Stimulated activated CD4-positive, alpha-beta T cell treated with anti-CD3 and anti-CD28 coated beads, TNF-alpha, amount 100 ng/mL, for 1 hour (primary cell): ENCODE measurements at places on chromosomes 7 and 10.

DNA sequence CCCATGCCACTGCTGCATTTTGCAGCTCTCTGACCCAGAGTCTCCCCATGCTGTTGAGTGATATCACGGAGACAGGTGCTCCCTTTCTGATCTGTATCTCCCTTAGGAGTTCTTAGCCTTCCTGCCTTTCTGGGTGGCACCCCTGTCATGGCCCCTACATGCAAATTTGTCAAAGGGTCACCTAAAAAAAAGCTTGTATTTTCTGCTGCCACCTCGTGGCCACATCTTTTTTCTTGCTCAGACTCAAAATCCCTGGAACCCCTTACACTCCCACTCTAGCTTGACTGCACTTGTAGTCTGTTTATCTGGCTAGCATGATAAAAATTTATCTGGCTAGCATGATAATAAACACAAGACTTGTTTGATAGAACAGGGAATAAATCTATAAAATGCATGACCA, 809.1 kb downstream of the SORCS1 start:
- no peak for DNase-seq

GRCh38 chr7:98994046-98994944, 116.0 kb downstream of the TRRAP start:
- DNase-seq = no peak

DNA sequence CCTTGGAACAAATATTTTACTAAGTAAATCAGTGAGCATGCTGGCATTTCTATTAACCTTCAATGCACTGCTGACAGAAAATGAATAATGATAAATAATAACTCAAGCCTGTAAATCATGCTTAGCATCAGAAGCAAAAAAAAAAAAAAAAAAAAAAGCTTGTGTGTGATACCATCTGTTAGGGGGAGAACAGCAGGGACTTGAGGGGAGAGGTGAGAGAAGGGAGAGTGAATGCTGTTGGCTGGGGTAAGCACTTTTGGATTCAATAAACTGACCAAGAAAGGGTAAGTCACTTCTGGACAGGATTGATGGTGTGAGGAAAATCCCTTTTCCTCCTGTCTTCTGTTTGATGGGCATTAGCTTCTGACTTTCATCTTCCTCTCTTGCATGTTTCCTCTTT, 996.4 kb downstream of the KCNMA1 start:
- DNase-seq = no peak

DNA sequence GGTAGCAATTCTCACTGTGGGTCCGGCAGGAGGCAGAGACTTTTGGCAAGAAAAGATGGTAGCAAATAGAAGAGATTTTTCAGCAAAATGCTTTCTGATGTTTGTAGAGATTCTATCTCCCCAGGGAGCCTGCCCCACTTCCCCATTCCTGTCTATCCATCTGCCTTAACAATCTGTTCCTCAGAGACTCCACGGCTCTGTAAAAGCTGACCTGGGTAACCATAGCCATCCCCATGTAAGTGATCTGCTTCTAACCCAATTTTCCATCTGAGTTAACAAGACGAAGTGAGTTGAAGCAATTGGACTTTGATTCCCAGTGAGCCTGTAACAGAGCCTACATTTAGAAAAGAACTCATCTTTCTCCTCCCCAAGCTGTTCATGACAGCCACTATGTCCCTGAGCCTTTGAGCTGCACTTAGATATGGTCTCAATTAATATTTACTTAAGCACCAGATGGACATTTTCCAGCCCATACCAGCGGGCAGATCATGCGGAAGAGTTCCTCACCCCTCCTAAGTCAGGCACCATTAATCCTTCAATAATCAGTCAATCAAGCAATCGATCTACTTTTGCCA, 896.1 kb downstream of the CCSER2 start:
- DNase-seq = no peak

- no peak for DNase-seq
These were observed 531.0 kb upstream of the COBL start for GRCh38 chr7:51847461-51848134.

- no peak for DNase-seq
These were observed 267.8 kb downstream of the BICC1 start for GRCh38 chr10:58780476-58780875.

DNA sequence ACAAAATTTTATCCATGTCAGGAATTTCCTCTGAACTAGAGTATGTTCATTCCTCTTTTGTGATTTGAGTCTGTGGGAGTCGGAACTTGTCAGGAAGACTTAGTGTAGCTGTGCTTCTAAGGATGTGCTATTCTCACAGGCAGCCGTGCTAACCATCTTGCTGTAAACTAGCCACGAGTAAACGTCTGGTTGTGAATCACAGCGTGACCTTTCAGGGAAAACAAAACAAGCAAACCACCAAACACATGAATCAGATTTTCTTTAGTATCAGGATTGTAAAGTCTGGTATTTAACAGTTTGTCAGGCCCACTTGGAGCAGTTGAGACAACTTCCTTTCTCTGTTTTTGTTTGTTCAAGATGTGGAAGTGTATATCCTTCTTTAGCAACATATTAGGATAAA, 32.0 kb downstream of the AUTS2 start:
- DNase-seq = no peak

- DNase-seq = no peak
These were observed 416.4 kb upstream of the FOXK1 start for GRCh38 chr7:4265676-4266075.

- no peak for DNase-seq
These were observed 45.0 kb downstream of the AFAP1L2 start for GRCh38 chr10:114359041-114359952.

GRCh38 chr7:129295015-129295423, 70.2 kb downstream of the AHCYL2 start:
- no peak for DNase-seq

- no peak for DNase-seq
These were observed 19.3 kb upstream of the ING3 start for GRCh38 chr7:120931243-120931642.

GRCh38 chr10:72261784-72262404, 11.8 kb upstream of the DDIT4 start:
- no peak for DNase-seq

DNA sequence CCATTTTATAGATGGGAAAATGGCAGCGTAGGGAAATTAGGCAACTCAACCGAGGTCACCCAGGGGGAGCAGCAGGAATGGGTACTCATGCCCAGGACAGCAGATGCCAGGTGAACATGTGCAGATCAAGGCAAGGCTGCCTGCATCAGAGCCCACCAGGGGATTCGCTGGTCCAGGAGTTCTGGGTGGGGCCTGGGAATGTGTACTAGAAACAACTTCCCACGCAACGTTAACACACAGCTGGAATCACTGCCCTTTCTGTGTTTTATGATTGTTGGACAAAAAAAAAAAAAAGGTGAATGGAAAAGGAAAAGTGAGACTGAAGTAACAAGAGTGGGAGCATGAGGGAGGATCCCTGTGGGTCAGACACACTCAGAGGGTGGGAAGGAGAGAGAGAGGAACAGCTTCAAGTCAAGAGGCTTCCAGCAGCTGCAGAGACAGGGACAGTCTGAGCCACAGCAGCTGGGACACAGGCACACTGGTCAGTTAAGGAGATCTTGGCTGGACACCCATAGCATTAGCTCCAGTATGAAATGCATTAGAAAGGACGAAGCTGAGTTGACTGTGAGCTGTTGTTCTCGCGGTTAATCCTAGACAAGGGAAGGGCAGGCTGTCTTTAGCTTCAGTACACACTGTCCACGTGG, 187.9 kb upstream of the INHBA start:
- DNase-seq = no peak

- no peak for DNase-seq
These were observed 57.9 kb upstream of the INSYN2A start for GRCh38 chr10:127254276-127254675.

- no peak for DNase-seq
These were observed 291.2 kb upstream of the AOAH start for GRCh38 chr7:37015353-37016034.

DNA sequence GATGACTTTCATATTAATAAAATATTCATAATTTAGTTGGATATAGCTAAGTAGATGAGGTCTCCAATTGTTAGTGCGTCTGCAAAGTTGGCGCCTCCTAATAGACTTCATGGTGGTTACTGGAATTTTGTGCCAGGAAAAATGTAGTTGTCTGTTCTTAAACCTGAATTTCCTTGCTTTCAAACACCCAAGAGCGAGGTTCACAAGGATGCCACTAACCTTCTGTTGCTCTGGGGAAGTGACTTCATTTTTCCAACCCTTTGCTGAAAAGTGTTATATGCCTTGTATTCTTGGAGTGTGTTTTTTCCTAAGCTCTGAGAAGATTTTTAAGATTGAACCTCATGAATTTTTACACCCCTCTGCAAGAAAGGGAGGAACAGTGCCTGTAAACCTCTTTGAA, 98.9 kb upstream of the GLCCI1 start:
- DNase-seq = no peak

GRCh38 chr7:23093546-23093945, 12.0 kb upstream of the KLHL7 start:
- no peak for DNase-seq

DNA sequence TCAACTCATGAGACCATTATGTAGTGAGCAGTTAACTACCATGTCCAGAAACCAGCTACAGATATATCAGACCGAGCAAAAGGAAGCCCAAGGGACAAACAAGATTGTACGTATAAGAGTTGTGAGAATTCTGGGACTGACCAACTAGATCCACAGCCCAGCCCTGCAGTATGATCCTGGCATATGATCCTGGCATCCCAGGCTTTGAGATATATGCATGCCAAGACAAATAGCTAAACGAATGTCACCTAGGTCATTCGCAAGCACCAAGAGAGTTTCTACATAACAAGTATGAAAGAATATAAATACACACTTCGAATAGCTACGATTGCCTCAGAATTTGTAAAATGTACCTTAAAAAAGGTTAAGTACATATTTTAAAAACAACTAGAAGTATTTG, 56.4 kb upstream of the PMPCB start:
- no peak for DNase-seq

DNA sequence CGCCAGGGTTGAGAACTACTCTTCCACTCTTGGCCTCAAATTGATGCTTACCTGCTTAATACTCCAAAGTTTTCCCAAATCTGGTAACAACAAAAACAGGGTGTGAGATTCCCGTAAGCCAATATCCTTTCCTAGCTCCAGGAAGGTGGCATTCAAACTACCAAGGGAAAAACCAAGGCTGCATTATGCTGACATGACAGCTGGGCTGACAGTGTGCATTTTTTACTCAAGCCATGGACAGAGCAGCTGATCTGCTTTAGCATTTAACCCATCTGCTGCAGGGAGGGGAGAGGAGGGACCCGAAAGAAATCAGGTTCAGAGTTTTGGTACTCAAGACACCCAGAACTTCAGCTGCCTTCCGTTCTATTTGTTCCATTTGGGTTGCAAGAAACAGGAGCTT, 49.8 kb upstream of the RAPGEF5 start:
- no peak for DNase-seq

GRCh38 chr7:4103352-4104091, 578.6 kb upstream of the FOXK1 start:
- DNase-seq = no peak

- DNase-seq = no peak
These were observed 37.1 kb downstream of the MAD1L1 start for GRCh38 chr7:2195400-2196246.

DNA sequence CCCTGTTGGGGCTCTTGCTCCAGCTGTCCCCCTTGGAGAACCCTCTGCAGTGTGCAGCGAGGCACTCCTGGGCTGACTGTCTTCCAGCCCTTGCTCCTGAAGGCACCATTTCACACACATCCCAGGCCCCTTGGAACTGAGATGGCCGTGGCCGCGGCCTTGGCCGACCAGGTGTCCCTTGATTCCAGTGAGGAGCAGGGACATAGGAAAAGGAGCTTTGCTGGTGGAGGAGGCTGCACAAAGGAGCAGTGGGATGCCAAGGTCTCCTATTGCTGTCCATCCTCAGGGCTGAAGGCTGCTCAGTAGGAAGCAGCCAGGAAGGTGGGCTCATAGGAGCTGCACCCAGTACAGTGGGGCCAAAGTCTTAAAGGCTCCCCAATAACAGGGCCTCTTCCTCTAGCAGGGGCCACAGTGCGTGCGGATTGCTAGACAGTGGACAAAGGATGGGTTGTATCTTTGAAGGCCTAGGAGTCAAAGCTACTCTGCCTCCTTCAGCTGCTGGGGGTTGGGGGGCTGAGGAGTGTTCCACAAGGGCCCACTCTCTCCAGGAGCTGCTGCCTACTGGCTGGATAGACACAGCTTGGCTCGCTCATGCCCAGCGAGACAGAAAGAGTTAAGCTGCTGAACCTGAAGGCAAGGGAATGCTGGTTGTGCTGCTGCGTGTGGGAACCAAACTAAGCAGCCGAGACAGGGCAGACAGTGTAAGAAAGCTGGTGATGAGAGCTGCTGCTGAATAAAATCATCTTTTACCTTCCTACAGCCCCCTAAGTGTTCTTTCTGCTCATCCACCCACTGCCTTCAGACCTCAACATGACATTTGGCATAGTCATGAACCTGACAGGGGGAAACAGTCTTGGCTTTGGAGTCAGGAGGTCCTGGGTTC, 891.9 kb upstream of the ZNF722 start:
- DNase-seq = no peak

- DNase-seq = no peak
These were observed 1.0 kb upstream of the FAM20C start for GRCh38 chr7:191105-191980.

- no peak for DNase-seq
These were observed 27.0 kb upstream of the BMS1 start for GRCh38 chr10:42755556-42756093.

DNA sequence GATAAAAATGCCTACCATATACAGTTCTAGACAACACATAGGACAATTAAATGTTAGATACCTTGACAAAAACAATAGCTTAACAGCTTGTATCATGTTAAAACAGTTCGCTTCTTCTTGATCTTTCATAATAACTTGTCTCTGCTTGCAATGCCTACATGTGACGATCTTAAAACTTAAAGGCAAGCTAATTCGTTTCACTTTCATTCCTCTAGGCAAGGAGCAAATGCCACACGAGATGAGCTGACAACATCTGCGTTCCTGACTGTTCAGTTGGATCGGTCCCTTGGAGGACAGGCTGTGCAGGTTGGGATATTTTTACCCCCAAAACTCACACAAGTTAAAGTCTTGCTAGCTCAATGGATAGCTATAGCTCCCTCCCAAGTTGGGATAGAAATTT, 51.6 kb upstream of the ARL4A start:
- no peak for DNase-seq

DNA sequence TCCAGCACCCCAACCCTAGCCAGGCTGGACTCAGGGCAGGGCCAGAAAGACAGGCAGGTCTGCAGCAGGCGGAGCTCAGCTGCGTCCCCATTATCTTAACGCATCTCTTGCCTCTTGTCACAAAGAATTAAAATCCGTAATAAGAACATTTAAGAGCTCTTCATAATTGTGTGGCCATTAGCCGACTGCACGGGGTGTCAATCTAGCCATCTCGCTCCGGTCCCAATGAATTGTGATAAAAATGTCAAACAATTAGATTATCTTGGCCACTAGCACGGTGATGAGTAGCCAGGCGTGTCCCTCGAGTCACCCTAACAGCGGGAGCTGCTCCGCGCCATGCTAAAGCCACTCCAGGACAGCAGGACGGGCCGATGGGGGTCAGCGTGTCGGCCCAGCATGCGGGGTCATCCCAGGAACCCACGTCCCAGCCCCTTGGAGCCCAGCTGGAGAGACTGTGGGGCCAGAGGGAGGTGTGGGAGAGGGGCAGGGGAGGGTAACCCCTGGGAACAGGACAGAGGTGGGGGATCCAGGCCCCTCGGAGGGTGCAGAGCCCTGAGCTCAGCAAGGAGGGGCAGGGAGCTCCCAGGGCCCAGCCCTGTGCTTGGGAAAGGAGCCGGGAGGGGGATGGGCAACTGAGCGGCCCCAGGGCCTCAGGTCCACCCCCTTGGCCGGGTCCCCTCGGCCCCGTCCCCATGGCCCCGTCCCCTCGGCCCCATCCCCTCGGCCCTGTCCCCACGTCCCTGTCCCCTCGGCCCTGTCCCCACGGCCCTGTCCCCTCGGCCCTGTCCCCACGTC, 17.7 kb upstream of the NKX6-2 start:
- no peak for DNase-seq

- no peak for DNase-seq
These were observed 469.9 kb downstream of the GALNT17 start for GRCh38 chr7:71601851-71602250.
